ENCODE measurements at places on chromosomes 11 and 22. TPM values are rescaled to one million over a fixed set of nuclear protein-coding genes. Genes with fewer than 3 reads are reported as not detected.

Gene PGA4
- under 0.01 TPM for total RNA-seq

Gene NXPE1
- total RNA-seq: not detected

Gene MRGPRE
- 0.73 TPM for total RNA-seq

Gene MS4A10
- not detected for total RNA-seq

Gene SH3BP1
- total RNA-seq: 7.0 TPM

Gene SLC25A18
- 0.73 TPM for total RNA-seq

Gene ADM2
- total RNA-seq: 0.39 TPM

Gene MPZL3
- 0.37 TPM for total RNA-seq

Gene MFNG
- 0.59 TPM for total RNA-seq

Gene ZNF280A
- total RNA-seq: 0.20 TPM

Gene NTM
- 2.6 TPM for total RNA-seq

Gene SDHAF2
- 31.5 TPM for total RNA-seq

Gene P2RY2
- not detected for total RNA-seq

Gene BIRC2
- 42.3 TPM for total RNA-seq

Gene TRIM49
- total RNA-seq: not detected

Gene PANX3
- total RNA-seq: not detected

Gene IGLL5
- not detected for total RNA-seq

Gene SCGB1C1
- not detected for total RNA-seq

Gene CCDC73
- not detected for total RNA-seq
